CD8-positive, alpha-beta memory T cell (primary cell): ENCODE measurements at places on chromosomes 16 and 17.
A peak's percentile ranks its signal among the peaks of the same experiment; 100 is the strongest.

DNA sequence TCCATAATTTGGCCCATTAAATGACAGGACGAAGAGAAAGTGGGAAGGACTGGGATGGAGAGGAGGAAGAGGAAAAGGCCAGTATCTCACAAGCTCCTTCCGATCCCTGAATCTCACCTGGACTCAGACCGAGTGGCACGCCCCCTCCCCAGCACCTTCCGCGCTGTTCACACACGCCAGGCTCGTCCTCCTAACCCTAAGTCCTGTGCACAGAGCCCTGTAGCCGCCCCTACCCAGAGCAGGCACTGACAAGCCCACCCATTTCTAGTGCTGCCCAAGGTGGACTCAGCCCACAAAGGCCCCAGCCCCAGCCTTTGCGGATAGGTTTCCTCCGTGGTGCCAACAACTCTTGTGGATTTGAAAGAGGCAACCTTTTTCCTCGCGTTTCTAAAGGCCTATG is 9.2 kb downstream of the HS3ST3B1 start:
- DNase-seq: no peak

DNA sequence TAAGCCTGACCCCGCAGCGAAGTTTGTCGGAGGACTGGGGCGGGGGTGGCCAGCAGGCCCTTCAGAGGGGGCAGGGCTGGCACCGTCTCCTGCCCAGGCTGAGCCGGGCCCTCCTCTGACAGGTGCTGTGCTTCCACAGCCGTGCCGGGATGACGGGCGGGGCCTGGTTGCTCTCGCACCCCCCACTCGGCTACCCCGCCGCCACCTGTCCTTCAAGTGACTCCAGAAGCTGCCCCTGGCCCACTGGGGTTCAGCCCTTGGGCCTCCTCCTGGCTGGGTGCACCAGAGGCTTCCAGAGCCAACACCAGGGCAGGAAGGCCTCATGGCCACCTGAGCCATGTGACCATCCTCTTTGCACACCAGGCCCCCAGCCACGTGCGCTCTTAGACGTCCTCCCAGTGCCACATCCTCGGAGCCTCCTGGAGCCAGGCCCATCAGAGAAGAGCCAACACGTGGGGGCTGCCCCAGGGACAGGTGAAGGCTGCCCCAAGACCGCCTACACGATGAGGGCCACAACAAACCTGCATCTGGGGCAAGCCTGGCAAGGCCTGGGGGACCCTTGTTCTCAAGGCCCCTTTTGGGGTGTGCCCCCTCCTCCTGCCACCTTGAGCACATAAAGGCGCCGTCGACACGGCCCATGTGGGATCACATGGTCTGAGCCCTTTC is 7.2 kb downstream of the PDIA2 start:
- DNase-seq: no peak

DNA sequence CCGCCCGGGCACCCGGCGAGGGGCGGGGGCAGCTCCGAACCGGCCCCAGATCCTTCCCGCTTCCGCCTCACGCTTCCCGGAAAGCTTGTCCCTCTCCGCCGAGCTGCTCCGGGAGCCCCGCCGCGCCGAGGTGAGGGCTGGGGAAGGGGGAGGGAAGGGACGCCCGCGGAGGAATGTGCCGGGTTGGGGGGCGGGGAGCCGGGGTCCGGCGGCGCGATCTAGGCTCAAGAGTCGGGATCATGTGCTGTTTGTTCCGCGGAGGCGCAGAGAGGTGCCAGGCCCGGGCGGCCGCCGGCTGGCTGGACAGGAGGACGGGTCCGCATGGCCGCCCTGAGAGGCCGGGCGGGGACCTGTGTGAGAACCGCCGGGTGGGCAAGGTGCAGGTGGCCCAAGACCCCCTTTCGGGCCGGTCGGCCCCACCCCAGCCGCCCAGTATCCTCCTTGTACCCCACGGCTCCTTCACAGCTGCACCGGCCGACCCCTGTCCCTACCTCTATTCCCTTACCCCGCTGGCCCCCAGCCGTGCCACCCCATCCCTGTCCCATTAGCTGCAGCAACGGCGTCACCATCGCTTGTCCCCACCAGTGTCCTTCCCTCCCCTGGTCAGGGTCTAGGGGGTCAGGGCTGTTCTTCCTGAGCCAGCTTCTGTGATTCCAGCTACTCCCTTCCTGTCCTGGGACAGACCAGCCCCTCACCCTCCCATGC is 429 bp downstream of the KIF1C start:
- no peak for DNase-seq

DNA sequence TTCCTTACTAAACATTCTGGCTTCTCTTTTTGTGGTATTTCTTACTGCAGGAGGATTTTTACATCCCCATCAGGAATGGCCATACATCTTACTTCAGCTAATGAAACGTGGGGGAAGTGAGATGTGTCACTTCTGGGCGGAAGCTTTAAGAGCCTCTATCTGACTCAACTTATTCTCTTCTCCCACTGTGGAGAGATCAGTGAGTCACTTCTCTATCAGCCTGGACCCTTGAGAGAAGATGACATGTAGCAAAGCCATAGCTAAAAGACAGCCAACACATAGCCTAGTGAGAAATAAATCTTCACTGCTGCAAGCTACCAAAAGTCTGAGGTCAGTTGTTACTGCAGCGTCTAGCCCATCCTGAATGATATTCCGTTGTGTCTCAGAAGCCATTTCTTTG is 1066.7 kb upstream of the RBFOX1 start:
- DNase-seq: no peak

GRCh38 chr17:73533127-73533526 is 111.1 kb downstream of the SDK2 start:
- DNase-seq: no peak

GRCh38 chr17:76953946-76954345 is 85.7 kb downstream of the MGAT5B start:
- no peak for DNase-seq

- no peak for DNase-seq
Observed at GRCh38 chr17:74790161-74791058, 14.3 kb upstream of the NAT9 start.

GRCh38 chr17:57544401-57544800 is 200.7 kb downstream of the CCDC182 start:
- DNase-seq: no peak

- no peak for DNase-seq
Observed at GRCh38 chr17:17467720-17468119, 9.1 kb upstream of the MED9 start.

DNA sequence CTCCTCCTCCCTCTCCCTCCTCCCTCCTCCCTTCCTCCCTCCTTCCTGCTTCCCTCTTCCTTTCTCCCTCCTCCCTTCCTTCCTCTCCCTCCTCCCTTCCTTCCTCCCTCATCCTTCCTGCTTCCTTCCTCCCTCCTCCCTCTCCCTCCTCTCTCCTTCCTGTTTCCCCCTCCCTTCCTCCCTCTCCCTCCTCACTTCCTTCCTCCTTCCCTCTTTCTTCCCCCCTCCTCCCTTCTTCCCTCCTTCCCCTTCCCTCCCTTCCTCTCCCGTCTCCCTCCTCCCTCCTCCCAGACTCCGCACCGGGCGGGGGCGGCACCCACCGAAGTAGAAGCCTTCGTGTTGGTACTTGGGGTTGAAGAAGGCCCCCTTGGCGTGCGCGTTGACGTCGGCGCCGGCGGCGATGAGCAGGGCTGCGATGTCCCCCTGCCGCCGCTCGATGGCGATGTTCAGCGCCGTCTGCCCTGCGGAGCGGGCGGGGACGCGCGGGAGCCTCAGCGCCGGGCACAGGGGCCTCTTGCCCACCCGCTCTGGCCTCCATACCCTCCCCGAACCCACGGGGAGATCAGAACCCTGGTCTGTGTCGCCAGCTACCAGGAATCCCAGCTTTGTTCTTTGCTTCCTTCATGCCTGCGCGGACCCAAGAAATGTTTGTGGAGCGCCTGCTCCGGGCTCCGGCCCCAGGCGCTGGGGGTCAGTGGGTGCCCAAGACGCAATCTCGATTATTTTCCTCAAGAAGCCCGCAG is 22.2 kb downstream of the TRPV3 start:
- peak; percentile 16 for DNase-seq

DNA sequence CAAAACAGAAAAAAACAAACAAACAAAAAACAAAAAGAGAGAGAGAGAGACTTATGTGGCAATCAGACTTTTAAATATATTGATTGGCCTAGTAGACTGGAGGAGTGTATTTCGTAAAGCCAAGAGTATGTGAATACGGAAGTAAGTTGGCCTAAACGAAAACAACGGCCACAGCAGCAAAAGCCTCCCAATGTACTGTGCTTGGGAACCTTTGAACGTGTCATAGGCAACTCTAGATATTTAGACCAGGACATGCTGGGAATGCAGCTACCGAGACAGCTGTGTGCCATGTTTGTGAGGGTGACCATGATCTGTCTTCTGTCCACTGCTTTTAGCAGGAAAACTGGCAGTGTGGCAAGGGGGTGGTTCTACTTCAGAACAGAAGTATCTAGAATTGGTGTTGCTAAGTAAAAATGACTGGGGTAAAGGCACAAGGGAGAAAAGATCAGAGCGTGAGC is 7.4 kb downstream of the MAF start:
- DNase-seq: no peak

GRCh38 chr16:84138824-84139627 is 6.0 kb downstream of the HSDL1 start:
- no peak for DNase-seq

- DNase-seq: no peak
Observed at GRCh38 chr16:56547949-56548567, 16.8 kb upstream of the MT4 start.

- DNase-seq: no peak
Observed at GRCh38 chr17:62121025-62121730, 56.1 kb upstream of the MED13 start.

- DNase-seq: no peak
Observed at GRCh38 chr16:78175287-78175686, 75.8 kb downstream of the WWOX start.

GRCh38 chr17:8436844-8437171 is 1.1 kb downstream of the NDEL1 start:
- no peak for DNase-seq

GRCh38 chr17:32267690-32268205 is 2.1 kb downstream of the RHBDL3 start:
- DNase-seq: no peak

GRCh38 chr16:6146874-6147425 is 1049.4 kb upstream of the EEF2KMT start:
- DNase-seq: no peak

DNA sequence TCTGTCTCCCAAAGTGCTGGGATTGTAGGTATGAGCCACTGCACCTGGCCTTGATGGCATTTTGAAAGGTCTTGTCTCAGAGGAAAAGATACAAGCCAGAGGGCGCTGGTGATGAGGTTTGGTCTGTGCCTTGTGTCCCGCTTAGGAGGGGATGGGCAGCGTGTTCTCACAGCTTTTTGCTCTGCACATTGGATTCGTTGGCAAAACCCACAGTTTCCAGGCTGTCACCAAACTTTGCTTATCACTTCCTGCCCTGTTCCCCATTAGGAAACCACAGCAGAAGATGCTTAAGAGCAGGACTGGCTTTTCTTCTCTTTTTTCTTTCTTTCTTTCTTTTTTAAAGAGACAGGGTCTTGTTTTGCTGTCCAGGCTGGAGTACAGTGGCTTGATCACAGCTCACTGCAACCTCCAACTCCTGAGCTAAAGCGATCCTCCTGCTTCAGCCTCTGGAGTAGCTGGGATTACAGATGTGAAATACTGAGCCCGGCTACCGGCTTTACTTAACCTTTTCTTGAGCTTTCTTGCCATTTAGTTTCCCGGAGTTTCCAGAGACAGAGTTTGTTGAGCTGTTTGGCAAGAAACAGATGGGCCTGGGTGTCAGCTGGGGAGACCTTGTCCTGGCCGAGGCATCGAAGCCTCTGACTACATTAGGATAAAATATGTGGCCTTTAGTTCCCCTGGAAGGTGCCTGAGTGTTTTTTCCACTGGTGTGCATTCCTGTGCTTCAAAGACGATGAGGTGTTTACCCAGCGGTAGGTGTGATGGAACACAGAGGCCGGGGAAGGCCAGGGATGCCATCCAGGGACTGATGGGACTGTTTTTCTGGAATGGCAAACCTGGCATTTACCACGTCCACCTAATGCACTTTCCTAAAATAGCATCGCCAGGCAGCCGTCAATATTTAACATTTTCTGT is 112.9 kb downstream of the ABCC1 start:
- no peak for DNase-seq

GRCh38 chr17:72765368-72766153 is 326.9 kb downstream of the SLC39A11 start:
- no peak for DNase-seq

GRCh38 chr17:52138350-52138749 is 20.2 kb downstream of the CA10 start:
- DNase-seq: no peak

GRCh38 chr17:17154981-17155380 is 51.2 kb downstream of the PLD6 start:
- DNase-seq: no peak

DNA sequence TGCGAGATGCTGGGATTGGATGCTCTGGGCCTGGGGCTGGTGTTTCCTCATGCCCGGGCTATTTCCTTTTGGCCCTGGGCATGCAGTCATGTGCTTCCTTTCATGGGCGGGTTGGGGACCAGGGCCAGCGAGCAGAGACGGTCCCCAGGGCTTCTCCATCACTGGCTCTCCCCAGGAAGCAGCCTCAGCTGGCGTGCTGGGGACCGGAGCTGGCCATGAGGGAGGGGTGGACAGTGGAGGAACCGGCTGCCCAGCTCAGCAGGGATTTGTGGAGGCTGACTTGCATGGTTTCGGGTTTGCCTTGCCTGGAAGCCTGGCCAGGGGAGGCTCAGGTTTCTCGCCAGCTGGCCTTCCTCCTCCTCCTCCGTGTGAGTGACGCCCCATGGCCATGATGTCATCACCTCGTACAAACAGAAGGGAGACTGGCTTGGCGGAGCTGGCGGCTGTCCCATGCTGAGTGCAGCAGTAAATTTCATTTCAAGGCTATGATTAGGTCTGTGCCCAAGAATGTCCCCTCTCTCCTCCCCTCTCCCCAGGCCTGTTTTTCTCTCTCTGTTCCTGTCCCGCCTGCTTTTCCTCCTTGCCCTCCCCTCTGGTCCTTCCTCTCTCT is 8.9 kb upstream of the TIMP2 start:
- no peak for DNase-seq

GRCh38 chr17:39636587-39636926 is 387 bp upstream of the STARD3 start:
- DNase-seq: no peak

DNA sequence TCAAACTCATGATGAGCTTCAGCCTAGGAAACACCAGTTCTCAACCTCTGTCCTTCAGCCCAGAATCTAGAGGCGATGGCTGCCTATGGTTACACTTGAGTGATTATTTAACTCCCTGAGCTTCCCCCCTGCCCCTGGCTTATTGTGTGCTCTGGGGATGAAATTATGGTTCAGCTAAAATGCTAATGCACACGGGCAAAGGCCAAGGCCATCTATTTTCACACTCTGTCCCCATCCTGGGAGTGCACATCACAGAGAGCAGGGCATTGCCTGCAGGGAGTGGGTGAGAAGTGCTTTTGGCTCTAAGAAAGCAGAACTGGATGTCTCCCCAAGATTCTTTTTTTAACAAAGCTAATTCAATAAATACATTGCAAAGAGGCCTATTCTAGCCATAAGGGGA is 21.6 kb upstream of the CACNG5 start:
- no peak for DNase-seq

DNA sequence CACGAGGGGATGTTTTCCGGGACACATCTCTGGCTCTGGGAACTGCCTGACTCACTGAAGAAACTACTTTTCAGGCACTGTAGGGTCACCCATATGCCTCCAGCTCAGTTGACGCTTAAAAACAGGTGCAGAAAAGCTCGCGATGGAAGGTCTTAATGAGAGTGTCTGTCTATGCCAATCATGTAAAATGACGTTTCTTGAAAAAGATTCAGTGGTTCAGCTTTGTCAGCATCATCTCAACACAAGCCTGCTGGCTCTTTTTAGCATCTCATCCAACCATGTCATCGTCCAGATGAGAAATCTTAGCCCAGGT is 27.5 kb downstream of the OR1D5 start:
- DNase-seq: no peak
